ENCODE measurements at places on chromosomes 2 and 18.

DNA sequence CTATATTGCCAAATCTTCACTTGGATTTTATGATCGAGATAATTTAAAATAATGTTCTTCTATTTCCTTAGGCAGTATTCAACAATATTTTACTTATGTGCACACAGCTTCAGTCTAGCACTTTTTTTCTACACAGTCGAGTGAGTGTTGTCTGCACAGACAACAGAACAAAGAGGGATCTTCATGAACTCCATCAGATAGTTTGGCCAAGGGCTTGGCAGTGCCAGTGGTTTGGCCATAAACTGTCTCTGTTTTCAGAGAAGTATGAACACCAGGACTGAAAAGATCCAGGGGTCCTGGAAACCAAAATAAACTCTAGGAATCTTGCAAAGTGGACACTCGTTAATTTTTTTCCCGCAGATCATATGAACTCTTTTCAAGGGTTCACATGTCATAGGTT is 547.3 kb downstream of the PLCL1 start:
- no peak for DNase-seq

GRCh38 chr2:214629875-214630274 is 179.6 kb downstream of the BARD1 start:
- no peak for DNase-seq

DNA sequence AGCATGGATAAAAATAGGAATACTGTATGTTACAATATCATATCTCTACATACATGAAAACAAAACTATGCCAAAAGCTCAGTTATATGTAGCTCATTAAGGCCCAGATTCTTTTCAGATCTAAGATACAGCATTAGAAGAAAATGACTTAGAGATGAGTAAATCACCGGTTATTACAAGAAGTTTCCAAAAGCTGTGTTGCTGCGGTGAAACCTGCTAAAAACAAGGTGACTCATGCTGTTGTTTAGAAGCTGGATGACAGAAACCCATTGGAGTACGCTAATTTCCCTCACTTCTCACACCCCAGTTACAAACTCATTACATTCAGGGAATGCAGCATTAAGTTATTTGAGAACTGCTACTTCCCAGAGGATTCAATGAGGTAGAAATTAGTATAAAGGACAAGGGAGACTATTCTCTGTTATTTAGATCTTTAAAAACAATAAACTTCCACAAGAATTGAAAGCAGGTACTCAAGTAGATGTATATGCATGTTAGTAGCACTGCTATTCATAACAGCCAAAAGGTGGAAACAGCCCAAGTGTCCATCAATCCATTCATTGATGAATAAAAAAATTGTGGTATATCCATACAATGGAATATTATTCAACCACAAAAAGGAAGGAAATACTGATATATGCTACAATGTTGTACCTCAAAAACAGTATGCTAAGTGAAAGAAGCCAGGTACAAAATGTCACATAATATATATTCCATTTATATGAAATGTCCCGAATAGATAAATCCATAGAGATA is 32.6 kb downstream of the RBKS start:
- no peak for DNase-seq

DNA sequence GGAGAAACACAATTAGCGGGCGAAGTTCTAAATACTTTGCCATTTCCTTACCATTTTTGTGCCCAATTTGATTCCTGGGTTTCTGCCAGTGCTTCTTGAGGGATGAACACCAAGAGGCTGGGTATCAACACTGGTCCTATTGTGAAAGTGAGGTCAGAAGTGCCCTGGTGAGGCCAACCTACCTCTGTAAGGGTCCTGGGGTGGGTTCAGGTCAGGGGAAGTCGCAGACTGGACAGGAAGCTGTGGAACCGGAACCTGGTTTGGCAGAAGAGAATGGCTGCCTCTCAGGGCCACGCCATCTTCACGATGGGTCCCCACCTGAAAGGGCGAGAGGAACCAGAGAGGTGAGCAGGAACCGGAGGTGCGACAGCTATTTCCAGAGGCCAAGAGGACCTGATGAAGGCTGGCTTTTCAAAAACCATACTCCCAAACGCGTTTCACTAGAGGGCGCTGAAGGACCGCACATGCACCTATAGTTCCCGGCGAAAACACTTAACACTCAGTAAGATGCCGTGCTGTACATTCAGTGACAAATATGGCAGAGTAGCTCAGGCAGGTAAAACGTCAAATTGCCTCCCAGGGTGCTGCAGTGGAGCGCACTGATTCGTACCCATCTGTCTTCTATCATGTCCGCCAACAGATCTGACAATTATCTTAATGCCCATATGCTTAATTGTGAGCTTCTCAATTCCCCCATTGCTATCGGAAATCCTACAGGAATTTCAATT is 275.3 kb upstream of the CCDC68 start:
- DNase-seq, result no peak

- DNase-seq, result no peak
Measured at GRCh38 chr2:128606837-128607236, 288.2 kb upstream of the HS6ST1 start.

GRCh38 chr2:175872005-175872348 is 130.1 kb downstream of the LNPK start:
- no peak for DNase-seq

GRCh38 chr2:190804182-190804795 is 76.3 kb upstream of the GLS start:
- no peak for DNase-seq

- no peak for DNase-seq
Measured at GRCh38 chr2:189880832-189881492, 96.7 kb downstream of the PMS1 start.

- no peak for DNase-seq
Measured at GRCh38 chr2:122596598-122596997, 841.1 kb downstream of the TSN start.

DNA sequence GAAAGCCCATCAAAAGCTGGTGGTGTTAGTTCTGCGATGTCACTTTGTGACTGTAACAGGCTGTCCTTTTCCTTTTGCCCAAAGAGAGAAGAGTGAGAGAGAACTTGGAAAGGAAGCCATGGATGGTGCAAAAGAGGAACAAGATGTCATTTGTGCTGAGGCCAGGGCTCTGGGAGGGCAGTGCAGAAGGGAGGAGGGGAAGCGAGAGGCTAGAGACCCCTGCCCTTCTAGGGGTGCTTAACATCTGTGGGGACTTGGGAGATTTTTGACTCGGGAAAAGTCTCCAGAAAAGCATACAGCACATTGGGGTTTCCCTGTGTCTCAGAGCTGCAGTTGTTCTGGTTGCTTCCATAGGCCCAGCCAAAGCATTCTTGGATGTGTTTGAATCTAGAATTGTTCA is 49.6 kb downstream of the ZBTB7C start:
- no peak for DNase-seq

GRCh38 chr2:200640901-200641300 is 55.1 kb downstream of the AOX1 start:
- no peak for DNase-seq

GRCh38 chr2:55954306-55955035 is 30.9 kb upstream of the EFEMP1 start:
- no peak for DNase-seq

- no peak for DNase-seq
Measured at GRCh38 chr2:153819074-153819473, 52.6 kb upstream of the GALNT13 start.

DNA sequence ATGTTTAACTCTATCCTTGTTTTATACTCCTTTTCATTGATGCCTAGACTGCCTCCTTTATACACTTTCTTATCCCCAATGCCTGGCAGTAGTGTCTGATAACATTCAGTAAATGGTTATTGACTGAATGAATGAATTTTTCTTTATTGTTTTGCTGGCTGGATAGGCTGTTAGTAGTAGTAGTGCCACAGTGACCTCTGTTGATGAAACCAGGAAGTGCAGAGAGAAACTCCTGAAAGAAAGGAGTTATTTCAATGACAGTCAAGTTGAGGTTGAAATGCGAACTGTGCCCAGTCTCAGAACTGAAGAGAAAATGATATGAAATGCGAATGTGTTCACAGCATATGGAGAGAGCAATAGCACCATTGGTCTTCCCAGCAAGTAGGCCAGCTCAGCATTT is 26.8 kb upstream of the SLC9A2 start:
- no peak for DNase-seq

DNA sequence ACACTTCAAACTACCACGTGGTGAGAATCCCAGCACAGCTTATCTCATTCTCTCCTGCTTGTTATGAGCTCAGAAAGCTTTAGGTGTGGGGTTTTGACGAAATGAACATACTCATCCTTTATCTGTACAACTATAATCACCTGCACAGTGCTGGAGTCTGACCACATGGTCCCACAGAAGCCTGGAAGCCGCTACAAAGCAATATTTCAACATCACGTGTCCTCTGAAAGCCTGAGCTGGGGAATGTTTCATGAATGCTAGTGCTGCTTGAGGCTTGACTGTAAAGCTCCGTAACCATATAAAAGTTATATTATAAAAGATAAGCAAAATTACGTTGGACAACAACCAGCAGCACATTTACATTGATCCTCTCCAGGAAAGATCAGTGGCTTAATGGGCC is 43.9 kb downstream of the PIEZO2 start:
- DNase-seq, result no peak

- DNase-seq, result no peak
Measured at GRCh38 chr18:415617-416612, 84.6 kb downstream of the COLEC12 start.

GRCh38 chr18:45081566-45082181 is 401.0 kb downstream of the SETBP1 start:
- no peak for DNase-seq

DNA sequence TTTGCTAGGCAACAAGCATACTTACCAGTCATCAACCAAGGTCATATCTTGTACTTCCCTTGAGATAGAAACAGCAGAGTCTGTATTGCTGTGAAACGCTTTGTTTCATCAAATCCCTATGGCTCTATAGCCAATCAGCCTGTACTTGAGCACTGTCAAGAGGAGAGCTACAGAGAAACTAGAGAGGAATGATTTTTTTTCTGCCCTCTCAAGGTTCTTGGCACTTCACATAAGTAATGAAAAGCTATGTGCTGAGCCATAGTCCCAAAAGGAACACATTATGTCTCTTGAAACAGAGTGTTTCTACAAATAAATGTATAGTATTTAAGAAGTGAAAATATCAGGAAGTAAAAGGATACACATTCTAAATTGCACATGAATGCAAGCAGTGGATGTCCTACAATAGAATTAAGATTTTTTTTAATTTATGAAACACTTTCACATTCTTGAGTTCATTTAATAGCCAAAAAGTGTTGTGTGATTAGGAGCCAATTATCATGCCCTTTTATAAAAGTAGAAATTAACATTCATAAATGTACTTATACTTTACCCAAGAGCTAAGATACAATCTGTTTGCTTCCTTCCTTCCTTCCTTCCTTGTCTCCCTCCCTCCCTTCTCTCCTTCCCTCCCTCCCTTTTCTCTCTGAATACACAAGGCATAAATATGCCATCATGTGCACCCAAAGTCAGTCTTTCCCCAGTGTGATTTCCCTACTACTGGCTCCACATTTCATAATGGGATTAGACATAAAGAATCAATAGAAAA is 131.8 kb downstream of the CSRNP3 start:
- no peak for DNase-seq

DNA sequence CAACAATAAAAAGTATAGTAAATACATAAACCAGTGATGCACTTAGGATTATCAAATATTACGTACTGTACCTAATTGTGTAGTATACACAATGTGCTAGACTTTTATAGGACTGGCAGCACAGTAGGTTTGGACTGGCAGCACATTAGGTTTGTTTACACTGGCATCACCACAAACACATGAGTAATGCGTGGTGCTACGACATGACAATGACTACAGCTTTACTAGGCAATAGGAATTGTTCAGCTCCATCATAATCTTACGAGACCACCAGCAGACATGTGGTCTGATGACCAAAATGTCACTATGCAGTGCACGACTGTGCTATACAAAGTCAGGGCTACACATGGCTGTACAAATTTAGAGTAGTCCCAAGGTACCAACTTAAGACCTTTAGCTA is 2.3 kb downstream of the MBOAT2 start:
- DNase-seq, result no peak

DNA sequence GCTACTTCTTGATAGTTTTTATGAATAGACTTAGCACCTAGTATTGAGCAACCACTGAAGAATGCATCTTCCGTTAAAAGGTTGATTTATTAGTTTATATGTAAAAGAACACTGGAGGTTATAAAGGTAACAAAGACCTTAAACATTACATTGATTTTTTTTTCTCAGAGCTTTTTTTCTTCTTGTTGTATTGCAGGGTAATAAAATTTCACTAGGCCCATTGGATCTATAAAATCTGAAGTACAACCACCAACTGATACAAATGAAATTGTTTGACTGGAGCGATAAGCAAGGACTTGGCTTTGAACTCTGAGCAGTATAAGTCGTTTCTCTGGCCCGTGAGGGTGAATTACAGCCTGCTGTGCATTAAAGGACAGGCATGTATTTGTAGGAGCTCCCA is 344.0 kb downstream of the LRRTM1 start:
- DNase-seq, result no peak

- DNase-seq, result no peak
Measured at GRCh38 chr2:85792783-85793441, 39.1 kb downstream of the ATOH8 start.

DNA sequence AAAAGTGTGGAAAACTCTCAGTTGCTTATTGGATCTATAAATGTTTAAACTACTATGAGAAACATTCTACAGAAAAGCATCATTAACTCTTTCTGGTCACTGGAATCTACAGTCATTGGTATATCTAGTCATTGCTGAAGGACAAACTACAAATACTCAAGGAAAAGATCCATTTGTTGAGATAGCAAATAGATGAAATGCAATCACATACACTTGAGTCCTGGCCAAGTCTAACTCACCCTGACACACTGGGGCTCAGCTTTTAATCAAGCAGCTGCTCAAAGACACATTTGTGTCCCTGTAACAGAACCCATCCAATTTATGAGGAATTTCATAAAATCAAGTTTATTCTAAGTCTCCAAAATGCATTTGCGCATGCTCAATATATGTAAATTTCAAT is 68.7 kb downstream of the CDH2 start:
- DNase-seq, result no peak

- DNase-seq, result no peak
Measured at GRCh38 chr2:109225170-109225782, 96.3 kb downstream of the SH3RF3 start.

GRCh38 chr2:133841900-133842299 is 273.6 kb upstream of the NCKAP5 start:
- DNase-seq, result no peak

- no peak for DNase-seq
Measured at GRCh38 chr2:223247136-223247535, 195.1 kb downstream of the KCNE4 start.

DNA sequence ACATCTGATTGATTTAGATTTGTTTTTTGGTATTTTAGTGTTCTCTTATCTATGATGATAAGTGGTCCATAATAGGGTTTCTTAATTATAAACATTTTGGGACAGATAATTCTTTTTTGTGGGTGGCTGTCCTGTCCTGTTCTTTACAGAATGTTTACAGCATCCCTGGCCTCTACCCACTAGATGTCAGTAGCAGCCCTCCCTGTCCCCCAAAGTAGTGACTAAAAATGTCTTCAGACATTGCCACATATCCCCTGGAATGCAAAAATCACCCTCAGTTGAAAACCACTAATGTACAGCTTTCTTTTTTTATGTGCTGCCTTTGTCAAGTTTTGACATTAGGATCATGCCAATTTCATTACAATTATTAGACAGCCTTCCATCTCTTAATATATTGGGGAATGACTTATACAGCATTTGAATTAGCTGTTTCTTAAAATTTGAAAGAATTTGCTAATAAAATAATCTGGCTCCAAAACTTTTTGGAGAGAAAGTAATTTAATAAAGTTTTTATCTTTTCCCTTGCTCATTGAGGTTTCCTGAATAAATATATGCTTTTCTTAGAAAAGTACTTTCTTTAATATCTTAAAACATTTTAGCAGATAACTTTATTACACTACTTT is 19.5 kb downstream of the WIPF1 start:
- peak; percentile 34 for DNase-seq

Measured in activated effector memory CD4-positive, alpha-beta T cell treated with Interleukin-2 at 50 U/mL for 16 hours (primary cell).